Activated CD4-positive, alpha-beta T cell treated with anti-CD3 and anti-CD28 coated beads for 36 hours (primary cell): ENCODE measurements at places on chromosomes 6 and 20. TPM values are rescaled to one million over a fixed set of nuclear protein-coding genes. Genes with fewer than 3 reads are reported as not detected.

DNA sequence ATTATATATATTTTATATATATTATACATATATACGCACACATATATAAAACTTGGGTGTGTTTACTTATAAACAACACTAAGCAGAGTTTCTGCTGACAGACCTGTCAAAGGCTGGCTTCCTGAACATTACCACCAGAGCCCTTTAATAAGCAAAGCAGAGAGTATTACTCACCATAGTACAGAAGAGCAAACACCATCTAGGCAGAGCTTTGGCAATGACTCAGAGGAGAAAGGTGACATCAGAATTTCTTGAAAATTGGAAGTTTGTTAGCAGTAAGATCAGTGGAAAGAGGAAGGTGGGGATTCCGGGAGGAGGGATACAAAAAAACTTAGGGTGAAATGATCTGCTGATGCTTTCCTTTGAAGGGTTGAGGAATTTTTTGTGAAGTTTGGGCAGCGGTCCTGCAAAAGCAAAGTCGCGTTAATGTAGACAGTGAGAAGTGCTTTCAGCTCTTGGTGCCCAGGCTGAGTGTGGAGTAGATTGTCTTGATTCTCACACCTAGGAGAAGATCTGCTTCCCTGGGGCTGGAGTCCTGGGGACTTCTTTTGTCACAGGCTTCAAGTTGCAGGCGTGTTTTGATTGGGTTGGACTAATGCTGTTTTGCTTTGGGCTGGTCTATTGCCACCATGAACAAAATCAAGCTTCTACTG lies 109.6 kb upstream of the BACH2 start:
- peak overlapping the region; percentile 6 for H3K4me3 ChIP-seq
- peaks cover 24% of the 10 kb centered on the region for H3K36me3 ChIP-seq
- peak; percentile 47 for DNase-seq
- peak overlapping the region; percentile 87 for H3K27ac ChIP-seq

GRCh38 chr6:28758046-28758817 lies 165.6 kb downstream of the TRIM27 start:
- peaks cover 45% of the 10 kb centered on the region for H3K27me3 ChIP-seq
- no peak overlapping the region for H3K27ac ChIP-seq
- H3K36me3 ChIP-seq = no peaks in the 10 kb centered on the region
- no peaks in the 10 kb centered on the region for H3K4me1 ChIP-seq

DNA sequence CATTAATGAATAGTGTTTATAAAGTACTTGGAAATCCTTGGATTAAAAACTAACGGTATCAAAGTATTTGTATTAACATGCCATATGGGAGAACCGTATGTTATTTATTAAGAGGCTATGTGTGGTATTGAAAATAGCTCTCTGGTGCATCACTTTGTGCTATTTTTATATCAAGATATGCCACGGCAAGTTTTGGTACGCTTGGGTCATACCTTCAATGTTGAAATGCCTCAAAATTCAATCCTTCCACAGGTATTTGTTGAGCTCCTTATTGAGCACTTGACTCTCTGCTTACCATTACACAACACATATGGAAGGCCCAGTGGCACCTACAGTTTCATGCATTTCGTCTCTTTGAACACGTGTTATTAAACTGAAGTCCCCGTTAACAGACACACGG lies 647.9 kb downstream of the KIF16B start:
- H3K4me1 ChIP-seq = no peaks in the 10 kb centered on the region
- H3K4me3 ChIP-seq = no peak overlapping the region
- no peak for DNase-seq
- no peaks in the 10 kb centered on the region for H3K27me3 ChIP-seq

GRCh38 chr20:21430020-21430419 lies 32.7 kb upstream of the NKX2-4 start:
- H3K4me1 ChIP-seq = no peaks in the 10 kb centered on the region
- peaks cover 25% of the 10 kb centered on the region for H3K27me3 ChIP-seq
- no peaks in the 10 kb centered on the region for H3K36me3 ChIP-seq
- H3K4me3 ChIP-seq = no peak overlapping the region
- no peak overlapping the region for H3K27ac ChIP-seq

- no peak overlapping the region for H3K27ac ChIP-seq
- DNase-seq = no peak
- no peaks in the 10 kb centered on the region for H3K36me3 ChIP-seq
- H3K4me1 ChIP-seq = no peaks in the 10 kb centered on the region
- H3K27me3 ChIP-seq = no peaks in the 10 kb centered on the region
Observed at GRCh38 chr6:113291751-113292445, 565.2 kb upstream of the MARCKS start.

GRCh38 chr6:83867527-83868161 lies 8.2 kb downstream of the CYB5R4 start:
- DNase-seq = peak; percentile 55
- H3K27ac ChIP-seq = no peak overlapping the region

DNA sequence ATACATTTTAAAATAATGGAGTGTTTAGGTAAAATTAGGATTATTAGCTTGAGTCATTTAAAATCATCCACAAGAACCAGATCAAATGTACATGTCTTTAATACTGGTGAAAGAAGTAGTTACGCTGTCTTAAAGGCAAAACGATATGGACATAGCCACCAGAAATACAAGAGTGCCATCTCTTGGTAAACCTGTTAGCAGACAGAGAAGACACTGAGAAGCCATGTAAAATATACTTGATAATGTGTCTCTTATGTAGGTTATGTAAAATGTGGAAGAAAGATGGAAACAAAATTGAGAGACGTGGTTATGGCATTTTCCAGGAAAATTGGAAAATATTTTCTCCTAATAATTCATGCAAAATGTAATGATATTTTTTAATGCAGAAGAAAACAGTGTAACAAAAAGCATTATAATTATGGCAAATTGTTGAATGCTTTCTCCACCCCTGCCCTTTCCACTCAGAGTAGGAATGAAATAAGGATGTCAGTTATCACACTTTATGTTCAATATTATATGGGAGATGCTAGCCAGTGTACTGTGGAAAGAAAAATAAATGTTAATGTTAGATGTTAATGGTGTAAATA lies 12.2 kb upstream of the SLC17A2 start:
- no peak overlapping the region for H3K4me3 ChIP-seq
- peaks cover 22% of the 10 kb centered on the region for H3K4me1 ChIP-seq
- DNase-seq = no peak

DNA sequence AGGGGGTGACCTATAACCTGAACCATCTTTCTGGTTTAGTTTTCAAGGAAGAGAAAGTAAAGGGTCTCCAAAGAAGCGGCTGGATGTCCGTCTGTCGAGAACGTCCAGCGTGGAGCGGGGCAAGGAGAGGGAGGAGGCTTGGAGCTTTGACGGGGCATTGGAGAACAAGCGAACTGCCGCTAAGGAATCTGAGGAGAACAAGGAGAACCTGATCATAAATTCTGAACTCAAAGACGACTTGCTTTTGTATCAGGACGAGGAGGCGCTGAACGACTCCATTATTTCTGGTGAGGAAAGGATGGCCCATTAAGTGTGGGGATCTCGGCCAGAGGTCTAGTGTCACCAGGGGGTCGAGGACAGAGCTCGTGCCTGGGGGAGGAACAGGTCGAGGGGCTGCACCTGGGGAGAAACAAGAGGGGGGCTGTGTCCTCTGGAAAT lies 159.2 kb downstream of the SYCP2 start:
- no peaks in the 10 kb centered on the region for H3K4me1 ChIP-seq
- no peaks in the 10 kb centered on the region for H3K36me3 ChIP-seq
- DNase-seq = no peak
- H3K27me3 ChIP-seq = no peaks in the 10 kb centered on the region

DNA sequence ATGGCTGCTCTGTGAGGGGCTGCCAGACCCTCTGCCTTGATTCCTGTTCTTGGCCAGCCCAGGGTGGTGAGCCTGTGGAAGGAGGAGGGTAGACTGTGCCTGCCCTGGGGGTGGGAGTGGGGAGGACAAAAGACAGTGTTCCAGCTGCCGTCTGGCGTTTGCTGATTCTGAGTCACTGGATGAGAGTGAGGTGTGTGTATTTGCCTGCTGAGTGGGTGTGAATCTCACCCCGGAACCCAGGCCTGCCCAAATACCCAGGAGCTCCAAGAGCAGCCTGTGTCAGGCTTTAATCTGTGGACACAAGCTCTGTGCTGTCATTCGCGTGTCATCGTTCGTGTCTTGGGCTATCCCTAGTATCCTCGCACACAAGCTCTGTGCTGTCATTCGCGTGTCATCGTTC lies 2.6 kb upstream of the LKAAEAR1 start:
- no peak overlapping the region for H3K27ac ChIP-seq
- no peak overlapping the region for H3K4me3 ChIP-seq
- H3K27me3 ChIP-seq = peaks cover 4% of the 10 kb centered on the region
- H3K4me1 ChIP-seq = peaks cover 18% of the 10 kb centered on the region

DNA sequence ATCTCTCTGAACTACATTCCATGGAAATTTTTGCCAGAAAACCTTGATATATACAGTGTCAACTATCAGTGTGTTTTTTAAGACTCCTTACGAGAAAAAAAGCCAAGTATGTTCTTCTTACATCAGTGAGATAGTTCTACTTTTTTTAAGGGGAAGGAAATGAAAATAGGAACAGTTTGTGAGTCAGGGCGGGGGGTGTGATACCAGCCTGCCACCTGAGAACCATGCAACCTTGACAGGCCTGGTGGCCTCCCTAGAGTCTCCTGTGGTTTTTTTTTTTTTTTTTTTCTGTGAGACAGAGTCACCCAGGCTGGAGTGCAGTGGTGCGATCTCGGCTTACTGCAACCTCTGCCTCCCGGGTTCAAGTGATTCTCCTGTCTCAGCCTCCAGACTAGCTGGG lies 96.3 kb upstream of the GCM1 start:
- H3K27ac ChIP-seq = no peak overlapping the region
- peak; percentile 44 for DNase-seq
- H3K36me3 ChIP-seq = no peaks in the 10 kb centered on the region
- no peak overlapping the region for H3K4me3 ChIP-seq
- no peaks in the 10 kb centered on the region for H3K27me3 ChIP-seq

DNA sequence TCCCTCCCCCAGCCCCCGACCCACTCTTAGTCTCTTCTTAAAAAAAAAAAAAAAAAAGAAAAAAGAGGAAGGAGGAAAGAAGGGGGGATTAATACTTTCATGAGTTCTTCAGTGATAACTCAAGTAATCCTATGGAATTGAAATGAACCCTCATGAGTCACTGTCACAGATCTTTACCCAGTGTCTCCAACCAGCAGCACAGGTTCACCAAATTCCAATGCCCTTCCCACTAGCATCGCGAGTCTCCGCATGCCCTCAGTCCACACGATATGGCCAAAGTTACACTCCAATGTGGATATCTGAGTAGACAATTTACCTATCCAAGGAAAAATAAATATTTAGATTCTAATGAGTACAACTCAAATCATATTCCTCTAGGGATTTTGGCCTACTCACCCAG lies 74.5 kb downstream of the MDN1 start:
- H3K27me3 ChIP-seq = no peaks in the 10 kb centered on the region
- no peak overlapping the region for H3K4me3 ChIP-seq
- DNase-seq = no peak
- H3K27ac ChIP-seq = no peak overlapping the region

NOTCH4 gene
- 0.69 TPM for total RNA-seq

ARMH2 gene
- total RNA-seq = not detected

- peaks cover 40% of the 10 kb centered on the region for H3K4me1 ChIP-seq
- no peaks in the 10 kb centered on the region for H3K36me3 ChIP-seq
- H3K27ac ChIP-seq = peak overlapping the region; percentile 38
- H3K4me3 ChIP-seq = no peak overlapping the region
- no peak for DNase-seq
- H3K27me3 ChIP-seq = no peaks in the 10 kb centered on the region
Observed at GRCh38 chr6:156185113-156185512, 592.1 kb upstream of the ARID1B start.

PRR18 gene
- total RNA-seq = 0.11 TPM

GRCh38 chr20:59355242-59355641 lies 54.8 kb downstream of the EDN3 start:
- no peaks in the 10 kb centered on the region for H3K36me3 ChIP-seq
- no peaks in the 10 kb centered on the region for H3K27me3 ChIP-seq
- no peak overlapping the region for H3K27ac ChIP-seq
- no peak overlapping the region for H3K4me3 ChIP-seq

GRCh38 chr6:86118271-86118670 lies 475.6 kb upstream of the SYNCRIP start:
- H3K27ac ChIP-seq = no peak overlapping the region
- H3K36me3 ChIP-seq = no peaks in the 10 kb centered on the region
- no peaks in the 10 kb centered on the region for H3K27me3 ChIP-seq
- no peak for DNase-seq
- H3K4me1 ChIP-seq = no peaks in the 10 kb centered on the region

WFDC12 gene
- not detected for total RNA-seq

CST4 gene
- total RNA-seq = not detected

DNA sequence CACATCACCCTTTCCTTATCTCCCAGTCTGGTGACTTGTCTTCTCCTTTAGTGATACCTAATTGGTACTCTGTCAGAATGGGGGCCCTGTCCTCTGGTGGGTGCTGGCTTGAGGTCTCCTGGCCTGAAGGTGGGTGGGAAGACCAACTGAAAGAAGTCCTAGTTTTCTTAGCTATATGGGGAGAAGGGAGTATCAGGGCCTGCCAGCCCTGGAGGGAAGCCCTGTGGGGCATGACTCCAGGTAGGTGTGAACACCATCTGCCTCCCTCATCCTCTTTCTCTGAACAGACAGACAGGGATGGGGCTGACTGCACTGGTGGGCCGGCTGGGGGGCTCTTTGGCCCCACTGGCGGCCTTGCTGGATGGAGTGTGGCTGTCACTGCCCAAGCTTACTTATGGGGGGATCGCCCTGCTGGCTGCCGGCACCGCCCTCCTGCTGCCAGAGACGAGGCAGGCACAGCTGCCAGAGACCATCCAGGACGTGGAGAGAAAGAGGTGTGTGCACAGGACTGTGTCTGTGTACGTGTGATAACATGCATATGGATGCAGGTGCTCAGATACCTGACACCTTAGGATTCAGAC lies 4.8 kb downstream of the CRIP3 start:
- H3K27me3 ChIP-seq = peaks cover 3% of the 10 kb centered on the region
- DNase-seq = no peak
- H3K27ac ChIP-seq = no peak overlapping the region
- no peaks in the 10 kb centered on the region for H3K36me3 ChIP-seq
- H3K4me1 ChIP-seq = no peaks in the 10 kb centered on the region

EEF1A1 gene
- total RNA-seq = 11,209 TPM

GRCh38 chr6:126873351-126873750 lies 245.1 kb upstream of the RSPO3 start:
- no peaks in the 10 kb centered on the region for H3K4me1 ChIP-seq
- H3K36me3 ChIP-seq = no peaks in the 10 kb centered on the region
- no peak overlapping the region for H3K4me3 ChIP-seq
- H3K27ac ChIP-seq = no peak overlapping the region
- H3K27me3 ChIP-seq = no peaks in the 10 kb centered on the region
- DNase-seq = no peak

HRH3 gene
- not detected for total RNA-seq

DNA sequence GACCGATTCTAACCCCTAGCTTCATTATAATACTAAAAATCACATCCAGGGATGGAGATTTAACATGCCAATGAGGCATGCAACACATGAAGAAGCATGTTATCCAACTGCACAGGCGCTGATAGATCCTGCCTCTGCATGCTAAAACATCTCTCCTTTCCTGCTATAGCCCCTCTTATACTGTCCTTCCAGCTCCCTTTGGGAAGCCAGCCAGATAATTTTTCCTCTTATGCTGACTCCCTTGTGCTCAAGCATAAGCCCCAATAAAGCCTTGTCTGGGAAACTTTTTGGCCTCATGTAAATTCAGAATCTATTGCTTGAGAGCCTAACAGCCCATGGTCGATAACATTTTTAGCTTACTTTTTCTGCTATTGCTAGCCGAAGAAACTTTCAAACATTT lies 404.3 kb downstream of the EPM2A start:
- peaks cover 3% of the 10 kb centered on the region for H3K27me3 ChIP-seq
- H3K36me3 ChIP-seq = no peaks in the 10 kb centered on the region
- H3K27ac ChIP-seq = no peak overlapping the region
- no peaks in the 10 kb centered on the region for H3K4me1 ChIP-seq
- H3K4me3 ChIP-seq = no peak overlapping the region

PDYN gene
- not detected for total RNA-seq
